Stimulated activated CD4-positive, alpha-beta T cell treated with anti-CD3 and anti-CD28 coated beads, TNF-alpha, amount 100 ng/mL, for 48 hours (primary cell): ENCODE measurements at places on chromosomes 3 and 15.

DNA sequence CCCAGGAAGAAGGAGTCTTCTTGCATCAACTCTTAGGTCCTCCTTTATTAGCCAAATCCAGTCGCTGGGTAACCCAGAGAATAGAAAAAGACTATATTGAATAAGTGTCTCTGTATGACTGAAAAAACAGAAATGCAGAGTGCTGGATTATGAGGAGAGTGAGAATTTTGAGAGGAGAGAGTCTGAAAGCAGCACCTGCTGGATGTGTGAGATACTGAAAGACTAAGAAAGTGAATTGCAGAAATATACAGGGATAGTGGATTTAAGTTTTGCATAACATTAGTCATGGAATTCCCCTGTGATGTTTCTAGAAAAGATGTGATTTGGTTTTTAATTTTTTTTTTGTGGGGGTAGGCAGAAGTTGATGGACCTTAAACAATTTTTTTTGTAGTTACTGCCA, 296.5 kb downstream of the MECOM start:
- no peak for DNase-seq

DNA sequence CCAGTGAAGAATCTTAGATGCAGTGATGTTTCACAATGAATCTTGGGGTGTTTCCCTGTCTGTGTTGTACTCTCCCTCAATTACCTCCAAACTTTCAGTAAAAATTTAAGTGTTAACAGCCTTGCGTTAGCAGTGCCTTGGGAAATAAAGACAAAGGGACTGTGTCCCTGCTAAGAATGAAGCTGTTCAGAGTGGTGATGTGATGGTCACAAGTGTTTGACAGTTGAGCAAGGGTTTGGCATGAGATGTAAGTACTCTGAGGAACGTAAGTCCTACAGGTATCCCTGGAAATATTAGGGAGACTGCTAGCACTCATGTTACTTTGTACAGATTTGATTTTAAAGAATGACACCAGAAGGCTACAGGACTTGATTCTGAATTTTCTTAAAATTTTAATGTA, 304.3 kb upstream of the DPH6 start:
- DNase-seq, result no peak

GRCh38 chr15:35444557-35445204, 101.3 kb downstream of the DPH6 start:
- DNase-seq, result no peak

DNA sequence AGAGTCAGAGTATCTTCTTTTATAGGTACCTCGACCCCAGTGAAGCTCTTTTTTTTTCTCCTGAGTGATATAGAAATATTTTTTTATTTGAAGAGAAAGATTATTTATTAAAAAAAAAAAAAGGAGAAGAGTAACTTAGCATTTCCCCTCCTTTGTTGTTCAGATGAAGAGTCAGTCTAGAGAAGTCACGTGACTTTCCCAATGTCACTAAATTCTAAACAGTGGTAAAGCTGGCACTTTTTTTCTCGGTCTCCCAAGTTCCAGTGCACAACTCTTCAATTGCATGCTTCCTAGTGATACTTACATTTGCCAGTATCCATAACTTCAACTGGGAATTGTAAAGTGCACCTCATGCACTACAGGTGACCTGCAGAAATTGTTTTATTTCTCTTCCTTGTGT, 448.7 kb downstream of the LPP start:
- DNase-seq, result no peak

DNA sequence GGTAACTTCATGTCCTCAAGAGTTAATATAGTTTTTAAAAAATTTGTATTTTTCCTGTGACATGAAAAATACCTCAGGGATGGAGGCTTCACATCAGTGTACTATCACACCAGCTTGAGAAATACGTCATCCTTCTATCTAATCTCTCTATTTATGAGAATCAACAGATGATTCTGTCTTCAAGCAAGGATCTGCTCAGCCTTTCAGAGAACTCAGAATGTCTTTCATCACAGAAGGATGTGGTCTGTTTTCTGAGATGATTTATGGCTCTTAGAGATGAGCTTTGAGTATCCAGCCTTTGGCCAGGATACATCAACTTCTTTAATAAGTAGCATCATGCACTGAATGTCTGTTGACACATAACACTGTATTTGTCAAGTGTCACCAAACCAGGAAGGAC, 193.9 kb downstream of the DTWD1 start:
- DNase-seq, result no peak

GRCh38 chr15:67186226-67186649, 68.2 kb downstream of the AAGAB start:
- no peak for DNase-seq

- no peak for DNase-seq
Measured at GRCh38 chr15:82047453-82048400, 1.9 kb upstream of the MEX3B start.

DNA sequence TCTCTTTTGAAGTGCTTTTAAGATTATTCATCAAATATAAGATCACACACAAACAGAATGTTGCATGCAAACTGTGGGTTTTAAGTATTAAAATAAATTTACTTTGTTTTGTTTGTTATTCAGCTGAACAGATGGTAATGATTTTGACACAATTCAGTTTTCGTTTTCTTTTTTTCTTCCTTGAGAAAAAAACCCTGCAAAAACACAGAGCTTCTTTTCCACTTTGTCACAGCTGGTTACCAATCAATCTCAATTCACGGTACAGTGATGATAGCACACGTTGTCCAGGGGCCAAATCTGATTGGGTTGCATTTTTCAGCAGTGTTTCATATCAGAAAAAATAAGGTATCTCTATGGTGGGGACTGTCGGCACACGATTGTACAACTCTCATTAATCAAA, 473.6 kb downstream of the ROBO2 start:
- DNase-seq, result no peak

GRCh38 chr3:34650131-34650530, 851.7 kb downstream of the PDCD6IP start:
- DNase-seq, result no peak

DNA sequence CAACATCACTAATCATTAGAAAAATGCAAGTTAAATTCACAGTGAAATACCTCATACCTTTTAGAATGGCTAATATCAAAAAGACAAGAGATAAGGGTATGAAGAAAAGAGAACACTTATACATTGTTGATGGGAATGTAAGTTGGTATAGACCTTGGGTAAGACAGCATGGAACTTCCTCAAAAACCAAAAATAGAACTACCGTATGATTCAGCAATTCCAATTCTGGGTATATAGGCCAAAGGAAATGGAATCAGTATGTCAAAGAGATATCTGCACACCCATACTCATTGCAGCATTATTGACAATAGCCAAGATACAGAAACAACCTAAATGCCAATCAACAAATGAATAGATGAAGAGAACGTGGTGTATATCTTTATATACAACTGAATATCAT, 166.8 kb upstream of the LRRN1 start:
- no peak for DNase-seq
